ENCODE measurements at places on chromosomes 3 and 15.
A peak's percentile ranks its signal among the peaks of the same experiment; 100 is the strongest.

GRCh38 chr3:115275896-115276295, 128.8 kb upstream of the ZBTB20 start:
- no peak overlapping the region for H3K27ac ChIP-seq
- peaks cover 8% of the 10 kb centered on the region for H3K4me1 ChIP-seq
- no peaks in the 10 kb centered on the region for H3K36me3 ChIP-seq
- H3K4me3 ChIP-seq: no peak overlapping the region

DNA sequence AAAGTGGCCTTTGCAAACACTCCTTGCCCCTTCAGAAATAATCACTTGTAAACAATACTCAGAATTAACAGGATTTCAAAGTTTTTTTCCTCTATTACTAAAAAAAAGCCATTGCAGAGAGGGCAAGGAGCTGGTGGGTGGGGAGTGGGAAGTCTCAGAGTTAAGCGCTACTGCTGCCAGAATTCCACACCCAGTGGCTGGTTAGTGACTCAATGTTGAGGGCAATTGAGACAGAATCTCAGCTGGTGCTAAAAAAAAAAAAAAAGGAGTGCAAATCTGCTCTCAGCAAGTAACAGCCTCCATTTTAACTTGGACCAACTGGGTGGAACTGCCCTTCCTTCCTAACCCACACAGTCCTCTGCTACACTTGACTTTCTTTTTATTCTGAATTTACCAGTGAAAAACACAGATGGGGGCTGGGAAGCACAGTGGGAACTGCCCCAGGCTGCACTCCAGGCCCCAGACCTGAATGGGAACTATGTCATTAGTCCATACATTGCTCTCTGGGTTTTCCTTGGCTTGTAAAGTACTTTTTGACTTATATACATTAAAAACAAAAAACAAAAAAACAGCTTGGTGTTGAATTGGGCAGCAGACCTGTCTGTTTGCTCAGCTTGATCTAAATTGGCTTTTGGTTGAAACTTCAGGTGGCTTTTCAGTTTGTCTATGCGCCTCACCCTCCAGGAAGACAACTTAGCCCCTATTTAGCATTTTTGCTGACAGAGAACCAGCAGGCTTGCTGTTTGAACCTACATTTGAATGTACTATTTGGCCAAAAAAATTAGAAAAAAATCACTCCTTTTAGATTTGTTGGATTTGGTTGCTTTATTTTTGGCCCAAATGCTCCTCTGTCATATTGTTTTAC, 357.8 kb upstream of the TBL1XR1 start:
- no peaks in the 10 kb centered on the region for H3K36me3 ChIP-seq
- no peak for DNase-seq
- H3K27ac ChIP-seq: no peak overlapping the region
- H3K4me3 ChIP-seq: no peak overlapping the region

- H3K4me1 ChIP-seq: no peaks in the 10 kb centered on the region
- DNase-seq: no peak
- no peak overlapping the region for H3K4me3 ChIP-seq
- H3K27me3 ChIP-seq: peaks cover 4% of the 10 kb centered on the region
Observed at GRCh38 chr3:82055792-82056191, 294.3 kb upstream of the GBE1 start.

DNA sequence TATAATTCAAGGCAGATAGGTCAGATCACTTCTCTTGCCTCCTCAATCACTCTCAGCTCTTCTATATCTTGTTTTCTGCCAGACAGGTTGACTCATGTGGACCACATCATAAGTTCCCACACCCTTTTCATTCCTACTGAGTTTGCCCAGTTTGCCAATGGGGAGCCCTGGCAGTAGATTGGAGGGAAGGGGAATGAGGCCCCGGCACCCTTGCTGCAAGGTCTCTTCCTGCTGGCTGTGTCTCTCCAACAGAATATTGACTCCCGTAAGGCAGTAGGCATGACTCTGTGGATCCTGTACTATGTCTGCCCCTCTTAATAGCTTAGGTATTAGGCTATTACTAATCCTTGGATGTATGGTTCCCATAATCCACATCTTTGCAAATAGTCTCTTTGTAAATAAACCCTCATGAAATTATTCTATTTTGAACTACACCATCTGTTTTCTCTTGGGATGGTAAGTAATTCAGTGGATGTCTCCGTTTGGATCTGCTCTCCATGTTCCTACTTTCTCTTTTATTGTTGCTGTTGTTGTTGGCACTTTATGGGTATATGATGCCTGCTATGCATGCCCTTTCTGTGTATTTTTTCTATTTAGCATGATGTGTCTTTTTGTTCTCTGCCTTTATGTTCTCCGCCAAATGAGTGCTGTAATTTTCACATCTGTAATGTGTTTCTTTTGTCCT, 65.5 kb upstream of the DCBLD2 start:
- peaks cover 19% of the 10 kb centered on the region for H3K36me3 ChIP-seq
- no peak overlapping the region for H3K4me3 ChIP-seq
- peak overlapping the region; percentile 9 for H3K27ac ChIP-seq
- no peak for DNase-seq
- H3K4me1 ChIP-seq: peaks cover 57% of the 10 kb centered on the region

DNA sequence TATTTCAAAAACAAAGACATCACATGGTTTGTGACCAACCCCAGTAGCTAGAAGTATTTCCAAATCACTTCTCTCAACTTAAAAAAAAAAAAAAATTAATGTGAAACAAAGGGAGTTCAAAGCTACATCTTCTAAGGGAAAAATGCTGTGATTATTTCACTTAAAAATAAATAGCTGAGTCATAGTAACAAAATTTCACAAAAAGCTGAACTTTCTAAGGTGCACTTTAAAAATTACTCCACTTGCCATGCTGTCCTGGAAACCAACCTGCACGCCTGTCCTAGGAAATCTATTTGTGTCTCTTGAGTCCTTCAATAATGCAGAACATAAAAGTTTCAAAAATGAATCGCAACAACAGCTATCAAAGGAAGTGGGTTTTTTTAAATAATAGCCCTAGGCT, 1.8 kb downstream of the ACAP2 start:
- H3K4me1 ChIP-seq: peaks cover 42% of the 10 kb centered on the region
- H3K36me3 ChIP-seq: no peaks in the 10 kb centered on the region
- peak overlapping the region; percentile 91 for H3K27ac ChIP-seq
- peak overlapping the region; percentile 97 for H3K4me3 ChIP-seq
- H3K27me3 ChIP-seq: no peaks in the 10 kb centered on the region

GRCh38 chr3:135992072-135992471, 26.5 kb downstream of the PPP2R3A start:
- H3K4me1 ChIP-seq: peaks cover 16% of the 10 kb centered on the region
- H3K27ac ChIP-seq: peak overlapping the region; percentile 90
- peak overlapping the region; percentile 51 for H3K4me3 ChIP-seq
- peak; percentile 86 for DNase-seq
